Neural crest cell (in vitro differentiated cells): ENCODE measurements at places on chromosomes 11 and 22. TPM values are rescaled to one million over a fixed set of nuclear protein-coding genes. Genes with fewer than 3 reads are reported as not detected.
A peak's percentile ranks its signal among the peaks of the same experiment; 100 is the strongest.

GRCh38 chr11:6523253-6523652, 26.2 kb downstream of the DNHD1 start:
- H3K27me3 ChIP-seq: no peaks in the 10 kb centered on the region
- no peak for DNase-seq
- H3K4me1 ChIP-seq: no peaks in the 10 kb centered on the region

- peak overlapping the region; percentile 72 for H3K4me3 ChIP-seq
- H3K36me3 ChIP-seq: no peaks in the 10 kb centered on the region
- H3K4me1 ChIP-seq: peaks cover 24% of the 10 kb centered on the region
- DNase-seq: peak; percentile 20
- H3K27ac ChIP-seq: no peak overlapping the region
These were observed 670 bp downstream of the NEFH start for GRCh38 chr22:29480512-29481264.

DNA sequence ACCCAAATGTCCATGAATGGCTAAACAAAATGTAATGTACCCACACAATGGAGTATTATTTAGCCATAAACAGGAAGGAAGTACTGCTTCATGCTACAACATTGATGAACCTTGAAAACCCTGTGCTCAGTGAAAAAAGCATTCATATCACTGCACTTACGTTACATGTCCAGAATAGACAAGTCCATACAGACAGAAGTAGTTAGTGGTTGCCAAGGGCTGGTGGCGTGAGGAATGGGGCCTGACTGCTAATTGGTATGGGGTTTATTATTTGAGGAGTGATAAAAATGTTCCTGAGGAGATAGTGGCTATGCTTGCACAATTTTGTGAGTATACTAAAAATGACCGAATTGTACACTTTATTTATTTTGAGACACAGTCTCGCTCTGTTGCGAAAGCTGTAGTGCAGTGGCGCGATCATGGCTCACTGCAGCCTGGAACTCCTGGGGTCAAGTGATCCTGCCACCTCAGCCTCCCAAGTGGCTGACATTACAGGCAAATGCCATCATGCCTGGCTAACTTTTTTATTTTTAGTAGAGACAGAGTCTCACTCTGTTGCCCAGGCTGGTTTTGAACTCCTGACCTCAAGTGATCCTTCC, 7.7 kb upstream of the SYVN1 start:
- no peaks in the 10 kb centered on the region for H3K36me3 ChIP-seq
- no peak for DNase-seq
- no peak overlapping the region for H3K4me3 ChIP-seq
- no peaks in the 10 kb centered on the region for H3K4me1 ChIP-seq

- H3K27me3 ChIP-seq: no peaks in the 10 kb centered on the region
- H3K4me3 ChIP-seq: no peak overlapping the region
- DNase-seq: no peak
- H3K27ac ChIP-seq: no peak overlapping the region
These were observed 91.3 kb downstream of the RELT start for GRCh38 chr11:73467505-73467904.

DNA sequence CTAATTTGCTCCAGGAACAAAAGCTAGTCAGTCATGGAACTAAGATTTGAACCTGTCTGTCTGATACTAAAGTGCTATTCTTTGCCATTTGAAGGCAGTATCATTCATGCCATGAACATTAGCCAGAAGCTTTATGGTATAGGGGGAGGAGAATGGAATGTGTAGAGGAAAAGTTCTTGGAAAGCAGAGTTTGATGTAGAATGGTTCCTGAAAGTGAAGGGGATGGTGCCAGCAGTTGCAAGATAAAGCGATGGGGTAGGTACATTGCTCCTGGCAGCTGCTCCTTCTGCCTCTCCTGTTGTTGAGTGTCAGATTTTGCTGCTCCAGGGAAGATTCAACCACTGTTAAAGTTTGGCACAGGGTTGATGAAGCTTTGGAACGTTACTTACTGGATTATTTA, 53.4 kb downstream of the ARHGAP42 start:
- H3K27ac ChIP-seq: peak overlapping the region; percentile 9
- no peak for DNase-seq

- no peak overlapping the region for H3K27ac ChIP-seq
- no peak for DNase-seq
- H3K27me3 ChIP-seq: no peaks in the 10 kb centered on the region
- no peaks in the 10 kb centered on the region for H3K4me1 ChIP-seq
- H3K4me3 ChIP-seq: no peak overlapping the region
- H3K36me3 ChIP-seq: no peaks in the 10 kb centered on the region
These were observed 49.0 kb downstream of the FZD4 start for GRCh38 chr11:86906198-86906597.

DNA sequence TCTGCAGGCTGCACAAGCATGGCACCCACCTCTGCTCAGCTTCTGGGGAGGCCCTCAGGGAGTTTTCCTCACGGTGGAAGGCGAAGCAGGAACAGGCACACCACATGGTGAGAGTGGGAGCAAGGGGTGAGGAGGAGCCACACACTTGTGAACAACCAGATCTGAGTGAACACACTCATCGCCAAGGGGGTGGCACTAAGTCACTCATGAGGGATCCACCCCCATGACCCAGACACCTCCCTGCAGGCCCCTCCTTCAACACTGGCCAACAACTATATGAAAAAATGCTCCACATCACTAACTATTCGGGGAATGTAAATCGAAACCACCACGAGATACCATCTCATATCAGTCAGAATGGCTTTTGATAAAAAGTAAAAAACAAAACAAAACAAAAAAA, 722 bp upstream of the KRTAP5-2 start:
- H3K4me1 ChIP-seq: peaks cover 6% of the 10 kb centered on the region
- H3K36me3 ChIP-seq: no peaks in the 10 kb centered on the region
- no peak overlapping the region for H3K4me3 ChIP-seq
- H3K27ac ChIP-seq: no peak overlapping the region
- DNase-seq: no peak

GRCh38 chr11:59255281-59255680, 42.6 kb upstream of the MPEG1 start:
- no peak overlapping the region for H3K27ac ChIP-seq
- DNase-seq: no peak
- no peak overlapping the region for H3K4me3 ChIP-seq
- no peaks in the 10 kb centered on the region for H3K36me3 ChIP-seq
- H3K27me3 ChIP-seq: peaks cover 3% of the 10 kb centered on the region
- peaks cover 3% of the 10 kb centered on the region for H3K4me1 ChIP-seq

- H3K27me3 ChIP-seq: no peaks in the 10 kb centered on the region
- H3K36me3 ChIP-seq: peaks cover 59% of the 10 kb centered on the region
- H3K4me3 ChIP-seq: no peak overlapping the region
These were observed 127.7 kb downstream of the ATXN10 start for GRCh38 chr22:45799291-45799690.

DNA sequence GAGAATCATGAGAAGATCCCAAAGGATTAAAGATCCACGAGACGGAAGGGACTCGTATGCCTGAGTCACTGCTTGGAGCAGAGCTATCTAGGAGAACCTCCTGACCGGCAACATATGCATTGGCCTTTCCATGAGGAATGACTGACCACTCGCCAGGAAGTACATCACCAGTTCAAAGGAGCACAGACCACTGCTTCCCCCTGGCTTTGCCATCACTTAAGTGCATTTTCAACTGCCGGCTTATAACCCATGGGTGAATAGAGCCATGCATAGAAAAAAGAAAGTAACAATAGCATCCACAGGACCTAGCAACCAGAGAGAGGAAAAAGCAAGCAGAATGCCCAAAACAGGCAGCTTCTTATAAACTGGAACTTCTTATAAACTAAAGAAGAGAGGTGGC, 98.3 kb upstream of the ZC3H12C start:
- no peaks in the 10 kb centered on the region for H3K36me3 ChIP-seq
- H3K4me3 ChIP-seq: no peak overlapping the region
- H3K27ac ChIP-seq: no peak overlapping the region
- H3K27me3 ChIP-seq: no peaks in the 10 kb centered on the region

DNA sequence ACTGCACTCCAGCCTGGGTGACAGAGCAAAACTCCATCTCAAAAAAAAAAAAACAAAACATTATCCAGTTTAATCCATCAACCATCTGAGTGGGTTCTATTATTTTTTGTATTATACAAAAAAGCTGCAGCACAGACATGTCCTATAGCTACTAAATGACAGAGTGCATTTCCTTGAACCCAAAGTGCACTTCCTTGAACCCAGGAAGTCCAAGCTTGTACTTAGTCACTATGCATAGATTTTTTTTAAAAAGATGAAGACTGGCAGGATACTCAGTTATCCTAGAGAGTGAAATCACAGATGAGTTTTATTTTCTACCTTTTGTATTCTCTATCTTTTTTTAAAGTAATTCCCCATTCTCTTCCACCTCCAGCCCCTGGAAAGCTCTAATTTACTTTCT, 8.0 kb upstream of the RRAS2 start:
- no peaks in the 10 kb centered on the region for H3K36me3 ChIP-seq
- no peaks in the 10 kb centered on the region for H3K27me3 ChIP-seq
- no peaks in the 10 kb centered on the region for H3K4me1 ChIP-seq
- no peak overlapping the region for H3K4me3 ChIP-seq
- DNase-seq: no peak
- H3K27ac ChIP-seq: no peak overlapping the region

- H3K4me3 ChIP-seq: no peak overlapping the region
- H3K36me3 ChIP-seq: peaks cover 16% of the 10 kb centered on the region
- no peaks in the 10 kb centered on the region for H3K27me3 ChIP-seq
- H3K27ac ChIP-seq: peak overlapping the region; percentile 22
These were observed 10.4 kb upstream of the SREBF2 start for GRCh38 chr22:41822317-41823057.

Gene MDK
- 781 and 821 TPM in 2 replicates for total RNA-seq
